NCI-H446 treated with DMSO at 0.1 percent for 48 hours (cell line): ENCODE measurements at places on chromosomes 1 and 21.

DNA sequence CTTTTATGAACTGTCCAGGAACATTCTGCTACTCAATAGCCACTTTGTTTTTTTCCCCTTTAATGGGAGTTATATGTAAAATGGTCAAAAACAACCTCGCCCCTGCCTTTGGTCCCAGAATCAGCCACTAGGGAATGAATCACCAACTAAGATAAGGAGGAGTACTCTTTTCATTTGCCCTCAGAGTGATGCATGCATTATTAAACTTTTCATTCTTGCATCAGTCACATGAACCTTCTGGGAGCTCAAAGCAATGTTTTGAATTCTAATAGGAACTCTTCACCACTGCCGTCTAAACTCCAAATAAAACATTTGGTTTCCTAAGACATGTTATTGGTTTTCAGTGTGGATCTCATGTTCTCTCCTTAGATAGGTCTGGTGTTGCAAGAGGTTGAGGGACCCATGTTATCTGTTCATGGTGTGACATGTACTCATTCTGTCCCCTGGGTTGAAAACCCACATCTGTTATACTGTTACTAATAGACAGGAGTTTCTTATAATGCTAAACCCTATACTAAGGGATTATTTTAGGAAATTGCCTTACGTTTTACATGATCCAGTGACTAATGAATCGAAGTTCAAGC, 17.8 kb upstream of the HSD17B7 start:
- no peak for DNase-seq

DNA sequence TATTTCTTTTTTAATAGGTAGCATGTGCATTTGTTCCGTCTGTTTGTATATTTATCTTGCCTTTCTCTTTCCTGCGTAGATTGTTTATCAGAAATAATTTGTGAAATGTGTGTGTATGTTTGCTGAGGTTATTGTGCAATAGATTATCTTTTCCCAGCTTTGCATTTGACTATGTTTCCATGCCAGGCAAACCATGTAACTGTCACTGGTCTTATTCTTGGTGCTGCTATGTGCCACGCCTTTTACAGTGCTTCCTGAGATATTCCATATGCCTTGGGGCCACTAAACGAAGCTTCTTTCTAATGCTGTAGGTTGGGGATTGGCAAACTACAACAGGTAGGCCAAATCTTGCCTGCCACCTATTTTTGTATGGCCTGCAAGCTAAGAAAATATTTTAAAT, 598.8 kb downstream of the PLPP3 start:
- DNase-seq, result no peak

DNA sequence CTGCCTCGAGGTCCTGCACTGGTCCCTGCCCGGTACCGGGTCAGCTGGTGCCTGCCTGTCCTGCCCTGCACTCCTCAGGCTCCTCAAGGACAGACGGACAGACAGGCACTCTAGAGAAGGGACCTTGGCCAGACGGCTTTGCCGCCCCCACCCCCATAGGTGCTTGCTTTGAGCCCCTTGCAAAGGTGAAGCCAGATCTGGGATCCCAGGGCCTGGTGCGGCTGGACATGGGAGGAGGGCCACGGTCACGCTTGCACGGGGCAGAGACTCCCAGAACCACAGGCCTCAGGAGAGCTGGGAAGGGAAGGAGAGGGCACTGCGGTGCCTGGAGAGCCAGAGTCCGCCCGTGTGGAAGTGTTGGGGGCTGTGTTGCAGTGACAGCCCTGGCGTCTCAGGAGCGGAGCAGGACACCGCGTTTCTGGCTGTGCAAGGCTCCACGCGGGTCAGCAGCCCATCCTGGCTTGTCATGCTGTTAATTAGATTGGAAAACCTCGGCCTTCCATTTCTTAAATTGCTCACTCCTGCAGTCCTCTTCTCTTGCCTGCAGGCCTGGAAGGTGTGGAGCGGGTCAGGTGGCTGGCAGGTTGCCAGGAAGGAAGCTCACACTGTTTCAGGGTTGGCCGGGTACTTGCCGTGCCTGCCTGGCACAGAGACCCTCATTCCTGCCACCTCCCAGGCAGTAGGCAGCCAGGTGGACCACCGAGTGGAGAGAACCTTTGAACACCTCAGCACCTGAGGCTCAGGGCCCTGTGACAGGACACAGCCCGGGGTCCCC, 16.3 kb downstream of the COL18A1 start:
- DNase-seq, result no peak

- DNase-seq, result no peak
Observed at GRCh38 chr1:219293410-219293809, 119.7 kb downstream of the LYPLAL1 start.

DNA sequence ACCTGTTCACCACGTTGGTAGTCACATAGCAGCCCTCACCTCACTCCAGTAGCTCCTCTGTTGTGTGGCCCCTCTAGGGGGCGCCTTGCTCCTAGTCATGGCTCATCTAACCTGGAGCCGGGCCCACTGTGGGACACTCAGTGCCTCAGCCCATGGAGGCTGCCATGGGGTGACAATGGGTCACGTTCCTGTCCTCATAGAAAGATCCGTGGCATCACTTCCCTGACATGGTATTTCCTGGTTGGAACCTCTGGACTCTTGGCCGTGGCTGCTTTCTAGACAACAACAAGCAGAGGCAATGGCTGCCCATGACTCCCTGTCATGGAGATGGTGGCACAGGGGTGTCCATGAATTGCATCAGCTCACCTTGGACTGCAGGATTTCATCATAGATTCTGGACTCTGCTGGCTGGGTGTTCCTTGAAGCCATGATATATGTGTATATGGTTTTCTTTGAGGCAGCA, 27.5 kb upstream of the SLAMF6 start:
- DNase-seq, result no peak

DNA sequence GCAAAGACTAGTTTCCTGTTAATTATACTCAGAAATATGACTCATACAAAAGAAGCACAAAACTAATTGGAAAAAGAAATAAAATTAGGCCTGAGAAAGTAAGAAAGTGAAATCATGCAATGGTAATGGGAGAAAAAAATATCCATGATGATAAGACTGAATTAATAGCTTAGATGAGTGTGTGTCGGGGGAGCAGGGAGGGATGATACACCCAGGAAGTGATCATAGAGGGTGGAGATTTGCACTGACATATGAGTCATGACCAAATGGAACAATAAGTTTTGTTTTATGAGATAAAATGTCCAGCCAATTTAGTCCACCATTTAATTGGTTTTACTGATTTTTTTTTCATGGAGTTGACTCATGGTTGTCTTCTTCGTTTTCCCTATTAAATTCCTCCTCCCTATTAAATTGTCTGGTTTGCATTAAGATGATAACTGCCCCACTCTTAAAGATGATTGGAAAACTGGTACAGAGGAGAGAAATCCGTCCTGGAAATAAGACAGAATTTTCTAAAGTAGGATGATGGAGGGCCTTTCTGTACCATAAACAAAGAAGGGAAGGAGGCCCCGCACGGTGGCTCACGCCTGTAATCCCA, 111.7 kb upstream of the KCNJ6 start:
- DNase-seq, result no peak

- no peak for DNase-seq
Observed at GRCh38 chr1:21741206-21741605, 41.7 kb downstream of the USP48 start.

DNA sequence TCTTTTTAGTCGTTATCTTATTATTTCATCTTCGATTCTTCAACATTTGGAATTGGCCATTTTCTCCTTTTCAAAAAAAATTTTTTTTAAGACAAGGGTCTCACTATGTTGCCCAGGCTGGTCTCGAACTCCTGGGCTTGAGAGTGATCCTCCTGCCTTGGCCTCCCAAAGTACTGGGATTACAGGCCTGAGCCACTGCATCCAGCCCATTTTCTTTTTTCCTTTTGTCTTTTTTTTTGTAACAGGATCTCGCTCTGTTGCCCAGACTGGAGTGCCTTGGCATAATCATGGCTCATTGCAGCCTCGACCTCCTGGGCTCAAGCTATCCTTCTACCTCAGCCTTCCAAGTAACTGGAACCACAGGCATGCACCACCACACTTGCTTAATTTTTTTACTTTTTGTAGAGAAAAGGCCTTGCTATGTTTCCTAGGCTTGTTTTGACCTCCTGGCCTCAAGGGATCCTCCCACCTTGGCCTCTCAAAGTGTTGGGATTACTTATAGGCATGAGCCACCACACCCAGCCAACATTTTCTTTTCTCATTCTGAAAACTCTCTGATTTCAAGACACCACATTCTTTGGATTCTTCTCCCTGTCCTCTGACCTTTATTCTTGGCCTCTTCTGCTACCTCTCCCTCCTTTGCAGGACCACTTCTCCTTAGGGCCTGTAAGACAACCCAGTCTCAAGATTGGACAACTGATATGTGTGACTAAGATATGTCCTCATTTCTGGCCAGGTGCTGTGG, 6.0 kb upstream of the MAP1LC3C start:
- DNase-seq, result no peak
